Activated naive CD4-positive, alpha-beta T cell treated with anti-CD3 and anti-CD28 coated beads, Interleukin-2, amount 10 ng/mL, durations not matched to agents 7 days and 5 days (primary cell): ENCODE measurements at places on chromosomes 12 and 14.
A peak's percentile ranks its signal among the peaks of the same experiment; 100 is the strongest.

DNA sequence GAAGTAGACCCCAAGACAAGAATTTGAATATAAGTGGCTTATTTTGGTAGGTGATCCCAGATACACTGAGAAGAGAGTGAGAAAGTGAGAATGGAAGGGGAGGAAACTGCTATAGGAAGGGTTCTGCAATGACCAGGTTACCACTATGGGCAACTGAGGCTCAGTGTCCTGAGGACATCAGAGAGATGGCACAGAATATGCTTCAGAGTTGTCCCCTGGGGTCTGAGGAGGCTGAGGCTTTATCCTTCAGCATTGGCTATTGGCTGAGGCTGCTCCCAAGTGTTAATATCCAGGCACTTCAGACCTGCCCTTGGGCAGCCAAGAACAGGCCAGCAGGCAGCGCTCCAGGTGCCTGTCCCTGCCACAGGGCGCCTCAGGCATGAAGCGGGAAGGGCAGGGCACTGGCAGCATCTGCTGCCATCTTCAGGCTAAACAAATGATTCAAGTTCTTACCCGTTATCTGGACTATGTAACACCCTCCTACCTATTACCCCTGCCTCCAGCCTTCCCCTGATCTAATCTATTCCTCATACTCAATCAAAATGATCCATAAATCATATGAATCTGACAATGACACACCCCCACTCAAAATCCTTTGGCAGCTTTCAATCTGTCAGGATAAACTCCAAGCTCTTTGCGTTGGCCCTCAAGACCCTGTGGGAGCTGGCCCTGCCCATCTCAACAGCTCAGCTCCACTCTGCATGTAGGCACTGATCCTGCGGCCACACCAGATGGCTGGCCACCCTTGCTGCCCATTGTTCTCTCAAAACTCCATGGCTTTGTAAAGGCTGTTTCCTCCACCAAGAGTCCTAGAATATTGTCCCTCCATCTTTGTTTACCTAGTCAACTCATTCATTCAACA lies 42.4 kb downstream of the CKAP4 start:
- no peak for DNase-seq

DNA sequence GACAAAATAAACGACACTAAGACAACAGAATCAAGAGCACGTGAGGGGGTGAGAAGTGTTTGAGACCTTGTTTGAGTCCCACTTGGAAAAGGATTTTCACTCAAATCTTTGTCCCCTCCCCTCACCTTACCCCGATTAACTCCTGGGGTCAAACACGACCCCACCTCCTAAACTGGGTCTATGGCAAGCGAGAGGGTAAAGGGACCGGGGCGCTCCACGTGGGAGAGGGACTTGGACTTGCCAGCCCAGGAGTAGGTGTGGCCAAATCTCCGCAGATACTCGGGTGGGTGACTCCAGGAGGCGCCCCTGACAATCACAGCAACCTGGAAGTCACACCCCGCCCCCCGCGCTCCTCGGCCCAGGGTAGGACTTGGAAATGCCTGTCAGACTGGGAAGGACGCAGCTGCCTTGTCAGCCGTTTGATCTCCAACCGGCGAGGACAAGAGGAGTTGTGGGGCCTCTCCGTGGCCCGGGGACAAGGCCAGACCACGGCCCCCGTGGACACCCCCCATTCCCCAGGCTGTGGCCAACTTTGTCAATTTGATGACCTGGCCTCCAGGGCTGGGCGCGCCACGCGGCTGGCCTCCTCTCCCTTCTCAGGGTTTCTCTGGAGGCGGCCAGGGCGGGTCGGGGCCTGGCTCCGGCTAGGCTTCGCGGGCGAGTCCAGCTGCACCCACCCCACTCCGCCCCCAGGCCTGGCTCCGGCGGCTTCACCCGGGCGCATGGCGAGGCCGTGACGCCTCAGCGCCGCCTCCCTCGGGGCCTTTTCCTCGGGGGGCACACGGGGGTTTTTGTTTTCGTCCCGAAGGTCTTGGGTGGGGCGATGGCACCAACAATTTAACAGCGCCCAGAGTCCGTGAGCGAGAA lies 1.1 kb upstream of the BCL11B start:
- DNase-seq: peak; percentile 70

- DNase-seq: no peak
These were observed 57.3 kb downstream of the KNTC1 start for GRCh38 chr12:122584177-122584863.

- DNase-seq: no peak
These were observed 293.9 kb downstream of the RPAP3 start for GRCh38 chr12:47411966-47412365.

GRCh38 chr14:95507701-95508103 lies 8.7 kb downstream of the SYNE3 start:
- no peak for DNase-seq

DNA sequence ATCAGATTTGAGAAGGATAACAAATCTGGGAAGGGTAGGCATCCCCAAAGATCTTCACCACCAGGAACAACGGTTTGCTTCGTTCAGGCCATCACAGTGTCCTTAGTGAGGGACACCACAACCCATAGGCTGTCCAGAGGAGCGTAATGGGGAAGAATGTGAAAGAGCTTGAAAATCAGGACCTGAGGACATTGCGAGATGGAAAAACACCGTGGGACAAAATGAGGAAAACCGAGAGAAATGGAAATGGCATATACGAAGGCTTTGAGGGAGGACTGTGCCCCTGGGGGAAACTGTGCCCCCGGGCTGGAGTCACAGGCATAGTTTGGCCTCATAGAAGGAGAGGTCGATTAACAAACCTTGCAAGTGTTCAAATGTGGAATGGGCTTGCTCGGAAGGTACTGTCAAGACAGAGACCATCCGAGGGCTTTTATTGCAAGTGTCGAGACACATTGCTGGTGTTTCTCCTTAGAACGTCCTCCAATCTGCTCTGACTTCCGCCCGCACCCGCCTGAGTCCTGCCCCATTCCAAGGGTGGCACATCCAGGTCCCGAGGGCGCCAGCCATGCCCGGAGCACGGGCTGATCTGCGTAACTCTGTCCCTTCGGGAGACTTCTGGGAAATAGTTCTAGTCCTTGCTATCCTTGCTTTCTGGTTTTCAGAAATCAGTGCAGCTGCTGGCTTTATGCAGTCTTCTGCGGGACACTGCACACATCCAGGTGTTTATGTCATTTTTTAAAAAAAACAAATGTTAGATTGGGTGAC lies 885 bp upstream of the PALS1 start:
- DNase-seq: peak; percentile 60

DNA sequence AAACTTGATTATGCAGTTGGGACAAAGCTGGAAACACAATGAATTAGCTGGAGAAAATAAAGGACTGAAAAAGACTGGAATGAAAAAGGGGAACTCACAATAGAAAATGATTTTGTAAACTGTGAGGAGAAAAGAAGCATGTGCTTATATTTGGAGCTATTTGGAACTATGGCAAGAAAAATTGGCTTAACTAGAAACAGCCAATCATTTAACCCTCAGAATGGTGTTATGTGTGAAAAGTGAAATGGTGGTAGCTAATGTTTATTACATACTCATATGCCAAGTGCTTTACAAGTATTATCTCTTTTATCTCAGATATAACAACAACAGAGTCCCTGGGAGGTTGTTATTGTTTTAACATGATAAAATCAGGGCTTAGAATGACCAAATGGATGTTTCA lies 583.1 kb upstream of the SEL1L start:
- DNase-seq: no peak

- no peak for DNase-seq
These were observed 90.1 kb downstream of the TNFAIP2 start for GRCh38 chr14:103213331-103213730.

DNA sequence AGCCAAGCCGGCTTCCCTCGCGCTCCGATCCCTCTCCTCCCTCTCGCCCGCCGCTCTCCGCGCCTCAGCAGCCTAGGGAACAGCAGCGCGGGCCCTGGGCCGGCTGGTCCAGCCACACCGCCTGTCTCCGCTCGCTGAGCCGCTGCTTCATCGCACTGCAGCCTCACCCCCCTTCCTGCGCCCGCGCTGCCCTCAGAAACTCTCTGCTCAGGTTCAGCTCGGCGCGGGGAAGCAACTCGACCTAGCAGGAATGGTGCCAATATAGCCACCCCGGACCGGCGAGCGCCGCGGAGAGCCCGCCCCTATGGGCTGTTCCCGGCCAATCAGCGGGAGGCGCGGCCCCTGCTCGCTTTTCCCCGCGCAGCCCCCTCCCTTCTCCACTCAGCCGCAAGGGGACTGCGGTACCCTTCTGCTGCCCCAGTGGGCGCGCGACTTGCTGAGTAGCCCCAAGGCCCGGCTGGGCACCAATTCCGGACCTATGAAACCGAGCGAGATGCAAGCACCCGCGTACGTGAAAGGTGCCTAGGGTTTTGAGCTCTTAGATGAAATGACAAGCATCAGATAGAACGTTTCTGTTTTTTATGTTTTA lies at the start of gene ADAMTS20:
TSS of gene ADAMTS20 (minus strand) at position 233 of the 589 bp plus-strand sequence. CDS start 282 bp downstream, outside the sequence.
- no peak for DNase-seq

- no peak for DNase-seq
These were observed 55.7 kb downstream of the SFSWAP start for GRCh38 chr12:131766382-131767107.

DNA sequence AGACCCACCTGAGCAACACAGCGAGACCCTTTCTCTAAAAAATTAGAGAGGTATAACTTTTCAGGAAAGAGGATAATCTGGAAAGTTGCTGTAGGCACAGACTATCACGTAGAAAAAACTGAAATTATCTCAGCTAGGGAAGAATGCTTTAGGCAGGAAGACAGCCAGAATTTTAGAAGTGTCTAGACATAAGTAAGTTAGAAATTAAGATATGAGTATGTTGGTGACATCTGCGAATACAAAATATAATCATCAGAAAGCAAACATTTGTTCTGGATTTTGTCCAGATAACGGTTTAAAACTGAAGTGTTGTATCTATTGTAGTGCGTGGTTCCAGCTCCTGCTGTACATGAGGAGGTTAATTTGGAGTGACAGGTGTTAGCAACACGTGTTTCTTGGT lies 123.2 kb downstream of the FBXL14 start:
- DNase-seq: no peak

- no peak for DNase-seq
These were observed 586.0 kb downstream of the FLRT2 start for GRCh38 chr14:86115972-86116371.

DNA sequence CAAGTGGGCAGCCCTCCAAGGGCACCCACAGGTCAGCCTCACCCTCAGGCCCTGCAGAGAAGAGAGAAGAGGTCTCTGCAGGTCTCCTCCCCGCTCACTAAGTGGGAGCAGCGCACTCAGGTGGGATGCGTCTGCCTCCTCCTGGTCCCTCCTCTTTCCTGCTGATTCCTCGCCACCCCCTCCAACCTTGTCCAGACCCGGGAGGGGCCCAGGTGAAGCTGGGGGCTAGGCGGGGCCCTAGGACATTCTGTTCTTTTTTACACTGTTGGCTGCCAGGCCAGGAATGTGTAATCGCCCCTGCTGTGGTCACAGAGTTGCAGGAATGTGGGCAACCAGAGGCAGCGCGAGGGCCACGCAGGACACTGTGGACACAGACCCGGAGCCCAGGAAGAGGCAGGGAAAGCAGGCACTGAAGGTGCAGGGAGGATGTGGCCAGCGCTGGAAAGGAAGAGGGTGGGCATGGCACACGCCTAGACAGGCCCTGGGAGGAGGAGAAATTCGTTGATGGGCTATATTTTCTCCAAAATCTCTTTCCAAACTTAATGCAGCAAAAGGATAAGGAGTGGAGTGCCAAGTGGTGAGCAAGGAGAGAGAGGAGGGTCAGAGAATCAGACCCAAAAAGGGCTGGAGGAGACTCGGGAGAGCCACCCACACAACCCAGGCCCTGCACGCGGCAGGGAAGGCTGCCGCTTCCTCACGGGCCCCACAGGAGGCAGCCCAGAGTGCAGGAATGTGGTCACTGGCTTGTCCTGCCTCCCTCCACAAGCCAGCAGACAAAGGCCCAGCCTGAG lies 911 bp upstream of the SCNN1A start:
- no peak for DNase-seq

GRCh38 chr12:52846356-52846970 lies 2.3 kb downstream of the KRT78 start:
- no peak for DNase-seq

DNA sequence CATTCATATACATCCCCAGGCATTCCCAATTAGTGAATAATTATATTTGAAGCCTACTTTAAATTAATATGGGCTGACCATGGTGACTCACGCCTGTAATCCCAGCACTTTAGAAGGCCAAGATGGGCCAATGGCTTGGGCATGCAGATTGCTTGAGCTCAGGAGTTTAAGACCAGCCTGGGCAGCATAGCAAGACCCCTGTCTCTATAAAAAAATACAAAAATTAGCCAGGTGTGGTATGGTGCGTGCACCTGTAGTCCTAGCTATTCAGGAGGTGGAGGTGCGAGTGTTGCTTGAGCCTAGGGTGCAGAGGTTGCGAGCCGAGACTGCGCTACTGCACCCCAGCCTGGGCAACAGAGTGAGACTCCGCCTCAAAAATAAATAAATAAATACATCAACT lies 7.6 kb upstream of the ARID2 start:
- DNase-seq: no peak

GRCh38 chr12:112331886-112332285 lies 50.3 kb downstream of the HECTD4 start:
- DNase-seq: no peak

DNA sequence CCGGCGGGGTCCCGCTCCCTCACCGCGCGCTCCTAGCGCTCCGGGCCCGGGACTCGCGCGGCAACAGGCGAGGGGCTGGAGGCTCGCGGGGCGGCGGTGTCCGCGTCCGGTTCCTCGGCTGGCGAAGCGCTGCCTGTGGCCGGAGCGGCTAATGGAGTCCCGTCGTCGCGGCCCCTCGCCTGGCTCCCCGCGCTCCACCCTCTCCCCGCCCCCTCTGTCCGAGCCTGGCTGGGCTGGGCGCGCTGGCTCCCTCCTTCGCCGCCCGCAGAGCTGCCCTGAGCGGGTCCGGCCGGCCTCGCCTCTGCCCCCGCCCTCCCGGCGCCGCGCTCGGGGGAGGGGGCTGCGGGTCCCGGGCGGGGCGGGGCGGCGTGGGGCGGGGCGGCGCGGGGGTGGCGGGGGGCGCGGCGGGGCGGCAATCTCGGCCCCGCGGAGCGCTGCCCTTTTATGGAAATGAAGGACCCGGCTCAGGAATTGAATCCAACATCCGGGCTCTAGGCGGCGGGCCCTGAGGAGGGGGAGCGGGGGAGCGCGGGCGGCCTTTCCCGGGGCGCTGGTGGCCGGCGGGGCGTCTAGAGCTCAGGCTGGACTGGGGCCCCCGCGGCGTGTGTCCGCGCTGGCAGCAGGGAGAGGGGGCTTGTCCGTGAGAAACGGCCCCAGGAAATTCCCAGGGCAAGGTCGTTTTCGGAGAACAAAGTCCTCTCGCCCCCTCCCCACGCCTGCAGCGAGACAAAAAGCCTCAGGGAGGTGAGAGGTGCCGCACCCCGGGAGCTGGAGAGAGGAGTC lies at the start of gene FERMT2:
TSS of gene FERMT2 (minus strand) at position 153 of the 783 bp plus-strand sequence. CDS start 482 bp downstream, outside the sequence.
- peak; percentile 51 for DNase-seq

- DNase-seq: peak; percentile 9
These were observed 1.8 kb upstream of the KRT83 start for GRCh38 chr12:52323001-52323400.
